Nucleus accumbens (tissue), 56 donors: ENCODE measurements at places on chromosomes 7 and 10.

DNA sequence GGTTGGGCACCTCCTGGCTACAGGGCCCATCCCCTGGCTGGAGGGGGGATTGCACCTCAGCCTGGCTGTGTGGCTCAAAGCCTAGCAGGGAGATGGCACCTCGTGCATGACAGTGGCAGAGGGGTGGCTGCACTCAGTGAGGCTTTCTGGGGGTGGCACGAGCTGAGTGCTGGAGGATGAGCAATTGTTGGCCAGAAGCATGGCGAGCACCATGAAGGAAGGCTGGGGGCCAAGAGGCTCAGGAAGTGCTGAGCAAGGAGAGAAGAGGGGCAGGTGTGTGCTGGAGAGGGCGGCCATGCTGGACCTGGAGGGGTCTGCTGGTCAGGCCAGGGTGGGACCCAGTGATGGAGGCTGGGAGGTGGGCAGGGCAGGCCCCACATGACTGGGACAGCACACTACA, 65.4 kb downstream of the TCERG1L start:
- no peak for DNase-seq

GRCh38 chr10:91201213-91201996, 19.1 kb upstream of the PCGF5 start:
- DNase-seq = no peak

DNA sequence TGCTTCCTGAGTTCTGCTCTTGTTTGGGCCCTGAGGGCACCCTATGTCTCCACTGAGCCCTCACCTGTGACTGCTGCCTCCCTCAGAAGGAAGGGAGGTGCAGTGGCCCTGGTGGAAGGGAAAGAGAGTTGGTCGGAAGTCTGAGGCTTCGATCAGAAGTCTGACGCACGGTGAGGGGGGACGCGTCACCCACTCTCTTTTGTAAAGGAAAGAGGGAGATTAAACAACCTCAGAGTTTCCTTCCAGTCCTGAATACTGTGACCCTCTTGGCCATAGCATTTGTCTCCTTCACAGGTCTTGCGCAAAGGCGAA, 31.4 kb upstream of the TRIM8 start:
- no peak for DNase-seq

GRCh38 chr10:101136708-101137121, 5.6 kb downstream of the TLX1 start:
- DNase-seq = no peak

DNA sequence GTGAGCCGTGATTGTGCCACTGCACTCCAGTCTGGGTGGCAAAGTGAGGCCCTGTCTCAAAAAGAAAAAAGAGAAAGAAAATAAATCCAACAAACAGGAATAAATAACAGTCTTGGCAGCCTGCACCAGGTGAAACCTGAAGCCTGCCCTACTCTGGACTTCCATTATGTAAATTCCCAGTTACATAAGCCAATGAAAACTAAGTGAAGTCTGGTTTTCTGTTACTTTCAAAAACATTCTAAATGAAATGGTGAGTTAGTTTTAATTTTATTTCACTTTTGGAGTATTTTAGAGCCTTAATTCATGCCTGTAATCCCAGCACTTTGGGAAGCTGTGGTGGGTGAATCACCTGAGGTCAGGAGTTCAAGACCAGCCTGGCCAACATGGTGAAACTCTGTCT, 22.5 kb upstream of the HIBADH start:
- DNase-seq = no peak

DNA sequence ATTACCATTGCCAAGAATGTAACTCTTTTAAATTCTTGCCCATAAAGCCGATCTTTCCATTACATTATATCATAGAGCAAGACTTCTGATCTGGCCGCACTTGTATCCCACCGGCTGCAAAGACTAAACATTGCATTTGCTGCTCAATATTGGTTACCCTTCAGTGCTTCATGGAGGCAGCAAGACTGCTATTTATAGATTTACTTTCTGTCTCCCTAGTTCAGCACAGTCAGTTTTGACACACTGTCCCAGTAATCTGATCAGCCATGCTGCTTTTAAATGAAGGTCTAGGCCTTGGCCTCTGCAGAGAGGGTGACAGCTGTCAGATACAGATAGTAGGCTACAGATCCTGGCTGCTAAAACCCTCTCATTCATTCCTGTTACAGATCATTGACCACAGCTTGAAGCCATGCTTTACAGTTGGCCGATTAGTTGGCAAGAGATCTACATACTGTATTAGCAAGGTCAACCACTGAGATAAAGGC, 562.6 kb upstream of the GALNT17 start:
- no peak for DNase-seq
